Substantia nigra (tissue), 51 donors: ENCODE measurements at places on chromosomes 6 and 20.

DNA sequence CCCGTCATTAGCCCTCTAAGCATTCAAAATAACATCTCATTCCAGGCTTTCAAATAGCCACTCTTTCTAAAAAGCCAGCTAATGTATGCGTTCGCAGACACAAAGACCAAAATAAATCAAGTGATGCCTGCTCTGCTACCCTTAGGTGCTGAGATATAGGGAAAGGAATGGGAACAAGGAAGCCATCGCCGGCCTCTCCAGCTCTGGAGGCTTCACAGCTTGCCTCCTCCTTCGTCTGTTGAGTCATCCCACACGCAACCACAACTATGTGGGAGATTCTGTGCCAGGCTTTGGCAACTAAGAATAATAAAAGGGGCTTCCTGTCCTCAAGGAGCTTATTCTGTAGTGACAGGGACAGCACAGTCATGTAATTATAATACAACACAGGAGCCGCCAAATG, 27.3 kb upstream of the SLC22A23 start:
- no peak for DNase-seq

DNA sequence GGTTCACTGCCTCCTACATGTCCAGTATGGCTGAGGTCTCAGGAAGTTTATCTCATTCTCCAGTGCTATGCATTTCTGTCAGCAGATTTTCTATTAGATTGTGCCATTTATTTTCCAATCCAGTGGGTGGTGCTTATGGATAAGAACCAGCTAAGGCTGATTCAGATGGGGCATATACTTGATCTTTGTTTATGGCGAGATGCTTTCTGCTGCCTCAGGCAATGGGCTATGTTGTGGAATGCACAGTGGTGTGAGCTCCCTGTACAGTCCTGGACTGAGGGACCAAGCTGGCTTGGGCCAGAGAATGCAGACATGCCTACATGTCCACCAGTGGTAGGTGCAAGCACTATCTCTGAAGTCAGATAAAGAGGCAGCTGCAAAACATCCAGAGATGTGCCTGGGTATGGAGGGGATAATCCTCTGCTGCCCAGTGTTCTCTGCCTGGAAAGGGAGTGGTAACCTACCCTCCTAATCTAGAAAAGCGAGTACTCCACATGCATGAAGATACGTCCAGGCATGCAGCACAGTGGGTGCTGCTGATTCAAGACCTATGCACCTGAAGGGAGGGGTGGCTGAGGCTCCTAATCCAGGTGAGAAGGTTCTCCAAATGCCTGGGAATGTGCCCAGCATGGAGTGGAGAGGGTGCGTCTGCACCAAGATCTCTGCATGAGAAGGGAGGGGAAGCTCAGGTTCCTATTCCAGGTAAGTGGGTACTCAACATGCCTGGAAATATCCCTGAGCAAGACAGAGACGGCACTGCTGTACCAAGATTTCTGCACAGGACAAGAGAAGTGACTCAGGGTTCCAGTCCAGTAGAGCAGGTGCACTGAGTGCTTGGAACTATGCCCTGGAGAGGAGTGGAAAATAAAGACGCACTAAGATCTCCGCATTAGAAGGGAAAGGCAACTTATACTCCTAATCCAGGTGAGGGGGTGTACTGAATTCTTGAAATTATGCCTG, 9.4 kb downstream of the CST4 start:
- DNase-seq: no peak

GRCh38 chr6:166420351-166420750, 37.6 kb upstream of the MPC1 start:
- no peak for DNase-seq

DNA sequence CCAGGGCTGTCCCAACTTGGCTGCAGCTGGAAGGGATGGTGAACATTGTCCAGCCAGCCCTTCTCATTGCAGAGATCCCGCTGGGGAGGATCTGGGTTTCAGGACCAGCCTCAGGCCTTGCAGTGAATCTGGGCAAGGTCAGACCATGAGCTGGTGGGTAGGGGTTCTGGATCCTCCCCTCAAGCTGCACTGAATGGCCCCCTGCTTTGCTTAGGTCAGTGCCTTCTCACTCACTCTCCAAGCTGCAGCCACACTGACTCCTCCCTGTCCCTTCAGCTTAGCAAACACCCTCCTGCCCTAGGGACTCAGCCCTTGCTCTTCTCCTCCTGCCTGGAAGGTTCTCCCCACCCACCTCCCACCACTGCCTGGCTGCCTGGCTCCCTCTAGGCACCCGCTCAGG, 95.3 kb upstream of the KCNG1 start:
- DNase-seq: no peak

GRCh38 chr6:137893726-137894125, 26.7 kb downstream of the TNFAIP3 start:
- no peak for DNase-seq

DNA sequence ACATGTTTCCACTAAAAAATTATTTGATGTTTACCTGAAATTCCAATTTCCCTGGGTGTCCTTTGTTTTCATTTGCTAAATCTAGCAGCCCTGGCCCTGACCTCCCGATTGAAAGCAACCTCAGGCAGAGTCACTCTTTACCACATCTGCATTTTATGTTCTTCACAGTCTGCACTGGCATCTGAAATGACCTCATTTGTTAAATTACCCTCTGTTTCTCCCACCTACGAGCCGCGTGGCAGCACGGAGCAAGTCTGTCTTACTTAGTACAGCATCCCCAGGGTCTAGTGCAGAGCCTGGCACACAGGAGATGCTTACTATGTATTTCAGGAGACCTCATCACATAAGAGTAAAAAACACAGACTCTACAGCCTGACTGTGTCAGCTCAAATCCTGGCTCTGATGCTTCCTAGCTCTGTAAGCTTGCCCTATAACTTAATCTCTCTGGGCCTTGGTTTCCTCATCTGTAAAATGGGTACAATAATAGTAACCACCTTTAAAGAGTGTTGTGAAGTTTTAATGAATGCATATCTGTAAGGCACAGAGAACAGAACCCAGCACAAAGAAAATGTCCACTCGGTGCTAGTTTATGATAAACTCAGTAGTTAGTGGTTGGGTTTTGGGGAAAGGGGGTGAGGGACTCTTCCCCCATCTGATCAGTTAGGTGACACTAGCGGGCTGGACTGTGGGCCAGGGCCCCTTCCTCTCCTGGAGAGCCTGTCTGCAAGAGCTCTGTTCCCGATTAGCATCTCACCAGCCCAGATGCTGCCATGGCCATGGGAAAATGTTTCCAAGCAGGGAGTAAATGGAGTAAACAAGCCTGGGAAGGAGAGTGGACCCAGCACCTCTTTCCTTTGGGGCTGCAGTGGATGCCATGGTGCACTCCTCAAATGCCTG, 88.2 kb downstream of the PREX1 start:
- DNase-seq: no peak

DNA sequence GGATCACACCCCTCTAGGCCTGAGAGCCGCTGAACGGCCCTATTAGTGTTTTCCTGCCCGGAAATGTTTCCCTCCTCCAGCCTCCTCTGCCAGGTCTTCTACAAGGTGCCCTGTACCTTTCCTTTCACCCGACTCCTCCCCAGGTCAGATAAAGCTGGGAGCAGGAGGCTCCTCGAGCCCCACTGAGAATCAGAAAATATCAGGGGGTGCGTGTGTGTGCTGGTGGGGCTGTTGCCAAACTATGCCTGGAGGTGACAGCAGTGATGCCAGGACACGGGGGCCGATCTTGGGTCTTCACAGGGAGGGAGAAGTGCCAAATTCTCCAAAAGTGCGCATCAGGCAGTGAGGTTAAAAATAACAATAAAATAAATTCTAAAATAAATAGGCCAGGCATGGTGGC, 222.8 kb upstream of the RREB1 start:
- DNase-seq: no peak

DNA sequence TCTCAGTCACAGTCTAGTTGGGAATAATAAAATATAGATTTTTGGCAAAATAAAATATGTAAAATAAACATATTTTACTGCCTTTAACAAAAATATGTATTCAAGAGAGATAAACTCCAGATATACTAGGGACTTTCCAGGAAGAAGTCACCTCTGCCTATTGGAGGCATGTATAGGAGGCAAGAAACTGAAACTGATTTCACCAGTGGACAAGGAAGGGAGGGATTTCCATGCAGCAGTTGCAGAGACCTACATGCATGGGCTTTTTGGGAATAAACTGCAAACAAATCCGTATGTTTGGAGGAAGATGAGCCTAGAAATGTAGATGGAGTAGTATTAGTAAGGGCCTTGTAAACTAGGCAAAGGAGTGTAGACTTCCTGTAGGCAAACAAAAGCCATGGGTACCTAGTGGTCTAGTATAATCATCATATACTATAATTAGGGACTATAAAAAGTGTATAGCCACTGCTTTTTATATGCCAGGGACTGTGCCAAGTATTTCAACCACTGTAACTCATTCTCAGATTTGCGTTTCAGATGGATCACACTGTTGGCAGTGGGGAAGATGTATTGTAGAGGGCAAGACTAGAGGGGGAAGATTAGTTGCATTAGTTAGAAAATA, 38.9 kb downstream of the CD109 start:
- DNase-seq: no peak

DNA sequence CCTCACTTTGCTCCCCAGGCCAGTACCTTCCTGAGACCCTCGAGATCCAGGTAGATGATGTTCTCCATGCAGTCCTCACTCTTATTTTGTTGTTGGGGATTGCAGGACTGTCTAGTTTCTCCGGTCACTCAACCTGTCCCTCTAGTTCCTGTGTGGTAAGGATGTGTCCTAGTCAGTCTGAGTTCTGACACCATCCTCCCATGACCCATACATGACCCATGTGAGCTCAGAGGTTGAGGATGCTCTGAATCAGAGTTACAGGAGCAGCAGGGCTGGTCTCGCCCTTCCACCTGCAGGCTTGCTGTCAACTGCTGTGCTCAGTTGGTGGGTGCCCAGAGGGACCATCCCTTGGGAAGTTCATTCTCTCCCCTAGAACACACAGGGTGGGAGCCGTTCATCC, 11.9 kb upstream of the CST8 start:
- no peak for DNase-seq
